ENCODE measurements at places on chromosomes 2 and 18.
A peak's percentile ranks its signal among the peaks of the same experiment; 100 is the strongest.

DNA sequence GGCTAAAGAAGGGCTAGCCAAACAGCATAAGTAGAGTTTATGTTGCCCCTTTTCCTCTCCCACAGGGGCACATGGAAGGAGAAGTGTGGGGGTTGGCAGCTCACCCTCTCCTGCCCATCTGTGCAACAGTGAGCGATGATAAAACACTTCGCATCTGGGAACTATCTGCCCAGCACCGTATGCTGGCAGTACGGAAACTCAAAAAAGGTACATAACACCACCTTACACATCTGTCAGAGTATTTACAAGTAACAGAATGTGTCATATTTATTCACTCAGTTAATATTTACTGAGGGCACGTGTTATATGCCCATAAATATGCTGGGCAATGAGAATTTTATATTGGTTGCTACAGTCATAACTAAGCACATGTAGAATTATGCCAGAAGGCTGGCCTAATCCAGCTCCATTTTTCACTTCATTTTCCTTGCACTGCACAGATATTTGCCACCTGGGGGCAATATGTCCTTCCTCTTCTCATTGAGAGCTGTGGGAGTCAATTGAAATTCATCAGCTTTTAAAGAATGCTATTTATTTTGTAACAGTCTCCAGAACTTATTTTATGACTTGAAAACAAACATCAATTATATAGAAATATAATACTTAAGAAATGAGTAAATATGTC, 150.6 kb downstream of the RTN4 start:
- DNase-seq, result no peak

GRCh38 chr18:35917043-35917442, 55.4 kb upstream of the RMP24 start:
- DNase-seq, result no peak

DNA sequence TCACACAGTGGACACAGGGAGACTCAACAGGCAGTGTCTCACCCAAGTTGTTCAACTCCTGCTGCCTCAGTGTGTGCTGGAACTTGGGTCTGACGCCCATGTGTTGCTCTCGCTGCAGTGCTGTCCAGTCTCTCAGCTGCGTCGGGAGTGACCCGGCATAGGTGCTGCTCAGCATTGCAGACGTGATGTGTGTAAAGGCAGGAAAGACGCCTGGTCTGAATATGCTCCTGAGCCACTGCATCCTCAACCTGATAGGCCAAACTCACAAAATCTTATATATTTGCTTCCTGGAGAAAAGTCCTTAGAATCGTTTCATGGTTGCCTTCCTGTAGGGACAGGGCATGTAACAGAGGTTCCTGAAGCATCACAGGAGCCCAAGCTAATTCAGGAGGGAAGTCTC, 152.9 kb downstream of the INSIG2 start:
- DNase-seq, result no peak

- DNase-seq, result no peak
Observed at GRCh38 chr2:127118038-127118437, 11.1 kb upstream of the BIN1 start.

- DNase-seq, result no peak
Observed at GRCh38 chr2:20635113-20635510, 15.8 kb downstream of the HS1BP3 start.

GRCh38 chr2:1268034-1268433, 145.2 kb upstream of the TPO start:
- DNase-seq, result no peak

- DNase-seq, result no peak
Observed at GRCh38 chr2:241645056-241645914, 7.8 kb downstream of the ATG4B start.

DNA sequence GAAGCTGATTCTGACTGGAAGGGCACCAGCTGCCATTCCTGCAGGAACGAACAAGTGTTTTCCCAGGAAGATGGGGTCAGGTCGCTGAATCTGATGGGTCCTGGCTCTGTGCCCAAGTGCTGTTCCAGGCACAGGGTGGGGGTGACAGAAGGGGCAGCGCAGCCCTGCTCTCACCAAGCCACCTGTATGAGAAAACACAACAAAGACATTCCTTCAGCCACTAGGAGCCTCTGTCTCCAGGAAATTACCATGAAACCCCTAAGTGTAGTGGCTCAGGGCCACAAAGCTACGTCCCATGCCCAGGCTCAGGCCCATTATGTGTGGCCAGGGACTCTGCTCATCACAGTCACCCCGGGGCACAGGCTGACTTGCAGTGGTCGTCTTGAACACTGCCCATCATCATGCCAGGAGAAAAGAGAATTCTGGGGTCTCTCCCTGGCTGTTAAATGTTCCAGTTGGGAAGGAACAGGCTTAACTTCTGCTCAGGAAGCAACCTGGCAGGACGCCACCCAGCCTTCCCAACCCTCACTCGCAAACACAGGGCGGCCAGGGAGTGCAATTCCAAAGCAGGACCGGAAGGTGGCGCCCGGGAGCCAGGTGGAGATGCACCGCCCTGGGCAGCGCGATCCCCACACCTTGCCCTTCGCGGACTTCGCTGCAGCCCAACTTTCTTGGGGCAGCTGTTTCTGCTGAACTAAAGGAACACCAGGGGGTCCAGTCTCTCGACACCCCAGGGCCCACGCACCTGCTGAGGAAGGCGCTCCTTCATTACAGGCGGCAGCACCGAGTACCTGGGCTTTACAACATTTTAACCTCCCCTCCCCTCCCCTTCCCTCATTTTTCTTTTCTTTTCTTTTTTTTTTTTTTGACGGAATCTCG, 11.0 kb upstream of the SFTPB start:
- DNase-seq, result peak; percentile 55
